Fibroblast of lung (primary cell): ENCODE measurements at places on chromosomes 6 and 20. TPM values are rescaled to one million over a fixed set of nuclear protein-coding genes. Genes with fewer than 3 reads are reported as not detected.

DNA sequence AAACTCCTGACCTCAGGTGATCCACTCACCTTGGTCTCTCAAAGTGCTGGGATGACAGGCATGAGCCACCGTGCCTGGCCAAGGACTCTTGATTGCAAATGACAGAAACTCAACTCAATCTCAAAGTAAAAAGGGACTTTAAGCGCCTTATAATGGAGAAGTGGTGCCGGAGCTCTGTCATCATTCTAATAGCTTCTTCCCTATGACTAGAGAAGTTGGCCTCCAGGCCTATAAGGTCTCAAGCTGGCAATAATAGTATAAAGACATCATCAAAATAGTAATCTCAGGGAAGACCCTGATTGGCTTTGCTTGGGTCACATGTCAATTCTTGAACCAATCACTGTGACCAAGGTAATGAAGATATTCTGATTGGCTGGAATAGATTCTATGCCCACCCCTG, 8.5 kb upstream of the KIAA1755 start:
- peaks cover 23% of the 10 kb centered on the region for H3K4me1 ChIP-seq
- DNase-seq = no peak
- H3K27me3 ChIP-seq = no peaks in the 10 kb centered on the region
- no peaks in the 10 kb centered on the region for H3K36me3 ChIP-seq
- H3K27ac ChIP-seq = no peak overlapping the region

DNA sequence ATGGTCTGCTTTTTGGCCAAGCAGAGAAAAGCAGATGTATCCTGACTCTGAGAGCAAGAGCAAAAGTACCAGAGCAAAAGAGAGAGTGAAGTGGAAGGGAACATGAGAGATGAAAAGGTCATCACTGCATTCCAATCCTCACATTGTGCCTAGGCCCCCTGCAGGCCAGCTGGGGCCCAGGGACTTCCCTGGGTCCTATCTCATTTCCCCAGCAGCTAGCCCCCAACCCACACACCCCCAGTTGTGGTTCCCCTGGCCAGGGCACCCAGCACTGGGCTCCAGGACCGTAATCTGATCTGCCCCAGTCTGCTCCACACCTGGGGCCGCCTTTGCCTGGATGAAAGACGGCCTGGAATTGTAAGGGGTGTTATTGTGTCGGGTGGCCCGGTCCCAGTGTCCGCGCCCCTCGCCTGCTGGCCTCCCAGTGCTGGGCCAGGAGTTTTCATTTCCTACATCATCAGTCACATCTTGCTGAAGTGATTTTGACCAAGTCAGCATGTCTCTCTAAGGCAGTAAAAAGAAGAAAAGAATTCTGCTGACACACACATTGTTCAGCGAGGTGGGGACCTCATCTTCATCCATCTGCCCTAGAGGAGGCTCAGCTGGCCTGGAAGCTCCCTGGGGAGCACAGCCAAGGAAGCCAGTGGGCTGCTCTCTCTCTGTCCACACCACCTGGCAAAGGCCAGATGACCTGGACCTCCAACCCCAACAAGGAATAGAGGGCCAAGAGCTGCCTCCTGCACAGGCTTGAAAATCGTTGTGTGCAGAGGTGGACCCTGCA, 4.0 kb upstream of the BMP7 start:
- no peak for DNase-seq
- H3K36me3 ChIP-seq = no peaks in the 10 kb centered on the region
- no peak overlapping the region for H3K4me3 ChIP-seq
- no peak overlapping the region for H3K27ac ChIP-seq
- H3K27me3 ChIP-seq = peaks cover 6% of the 10 kb centered on the region

Gene SNAP91
- total RNA-seq = under 0.01 and 0.17 TPM in 2 replicates

DNA sequence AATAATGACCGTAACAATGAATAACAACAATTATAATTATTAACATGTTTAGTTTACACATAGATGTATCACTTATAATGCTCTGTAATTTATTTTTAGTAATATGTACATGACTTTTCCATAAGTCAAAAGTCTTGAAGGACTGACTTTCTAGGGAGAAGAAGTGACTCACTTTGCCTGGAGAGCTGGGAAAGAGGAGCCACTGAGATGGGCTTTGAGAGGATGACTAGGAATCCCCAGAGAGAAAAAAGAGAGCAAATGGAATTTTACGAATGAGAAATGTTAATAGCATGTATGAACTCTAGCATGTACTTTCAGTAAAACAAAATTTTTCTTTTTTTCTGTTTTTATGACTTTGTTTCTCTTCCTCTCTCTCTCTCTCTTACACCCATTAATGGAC, 67.8 kb upstream of the RALY start:
- peaks cover 4% of the 10 kb centered on the region for H3K4me1 ChIP-seq
- H3K27me3 ChIP-seq = peaks cover 6% of the 10 kb centered on the region
- DNase-seq = peak; percentile 56
- H3K4me3 ChIP-seq = no peak overlapping the region
- no peaks in the 10 kb centered on the region for H3K36me3 ChIP-seq

DNA sequence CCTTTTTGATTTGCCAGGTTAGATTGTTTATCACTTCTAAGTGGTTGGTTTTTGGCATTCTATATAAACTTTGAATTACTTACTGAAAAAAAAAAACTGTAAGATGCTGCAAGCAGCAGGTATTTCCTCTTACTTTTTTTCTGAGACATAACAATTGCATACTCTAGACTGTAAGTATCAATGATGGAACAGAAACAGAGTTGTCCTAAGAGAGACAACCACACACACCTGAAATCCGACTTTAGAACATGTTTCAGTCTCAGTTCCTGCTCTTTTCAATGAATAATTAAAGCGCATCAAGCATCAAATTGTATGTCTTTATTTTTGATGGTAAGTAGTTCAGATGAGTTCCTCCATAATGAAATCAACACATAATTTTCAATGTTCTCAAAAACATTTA, 105.3 kb upstream of the KHDRBS2 start:
- H3K4me3 ChIP-seq = no peak overlapping the region
- no peaks in the 10 kb centered on the region for H3K27me3 ChIP-seq
- no peaks in the 10 kb centered on the region for H3K36me3 ChIP-seq
- H3K4me1 ChIP-seq = no peaks in the 10 kb centered on the region
- H3K27ac ChIP-seq = no peak overlapping the region

Gene DEFB125
- not detected in 2 replicates for total RNA-seq
